ENCODE measurements at places on chromosomes 7 and 10. TPM values are rescaled to one million over a fixed set of nuclear protein-coding genes. Genes with fewer than 3 reads are reported as not detected.

DNA sequence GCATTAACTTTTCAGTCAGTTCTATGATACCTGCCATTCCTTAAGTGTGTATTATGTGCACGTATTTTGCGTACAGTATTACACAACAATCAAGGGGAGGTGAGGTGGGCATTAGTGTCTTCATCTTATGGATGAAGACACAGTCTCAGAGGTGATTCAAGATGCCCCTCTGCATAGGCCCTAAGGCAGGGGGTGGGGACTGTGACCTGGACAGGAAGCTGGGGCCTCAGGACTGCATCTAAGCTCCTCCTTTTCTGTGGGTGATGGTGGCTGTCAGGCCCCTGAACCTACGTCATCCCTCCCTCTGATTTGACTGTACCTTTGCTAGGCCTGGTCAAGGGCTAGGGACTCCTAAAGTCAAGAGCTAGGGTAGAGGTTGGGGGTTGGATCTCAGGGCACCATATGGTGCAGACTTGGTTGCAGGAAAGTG is 38.9 kb downstream of the HK1 start:
- H3K27me3 ChIP-seq = no peaks in the 10 kb centered on the region
- no peak overlapping the region for H3K4me3 ChIP-seq
- H3K4me1 ChIP-seq = peaks cover 37% of the 10 kb centered on the region
- peak overlapping the region; percentile 90 for H3K27ac ChIP-seq
- DNase-seq = no peak

DNA sequence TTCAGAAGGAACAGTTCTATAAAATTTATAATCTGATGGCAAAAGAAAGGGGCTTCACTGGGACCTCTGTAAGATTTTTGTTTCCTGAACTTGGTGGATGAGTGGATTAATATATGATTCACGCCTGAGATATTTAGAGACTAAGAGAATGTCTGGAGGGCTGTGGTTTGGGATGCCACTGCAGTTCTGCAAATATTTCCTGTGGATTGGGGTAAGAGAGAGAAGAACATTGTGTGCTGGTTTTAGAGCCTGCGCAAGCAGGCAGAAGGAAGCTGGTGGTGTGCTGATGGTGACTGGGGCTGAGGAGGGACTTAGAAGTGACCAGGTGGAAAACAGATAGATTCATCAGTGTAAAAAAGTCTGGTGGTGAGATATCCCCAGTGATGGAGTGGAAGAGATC is 87.0 kb downstream of the SUGCT start:
- no peaks in the 10 kb centered on the region for H3K27me3 ChIP-seq
- H3K4me3 ChIP-seq = no peak overlapping the region
- no peaks in the 10 kb centered on the region for H3K4me1 ChIP-seq
- no peak overlapping the region for H3K27ac ChIP-seq
- no peaks in the 10 kb centered on the region for H3K36me3 ChIP-seq

The TRPV5 gene
- total RNA-seq = not detected

The LAMB1 gene
- total RNA-seq = not detected

The CADPS2 gene
- not detected for total RNA-seq

The GIMAP5 gene
- total RNA-seq = 271 TPM

DNA sequence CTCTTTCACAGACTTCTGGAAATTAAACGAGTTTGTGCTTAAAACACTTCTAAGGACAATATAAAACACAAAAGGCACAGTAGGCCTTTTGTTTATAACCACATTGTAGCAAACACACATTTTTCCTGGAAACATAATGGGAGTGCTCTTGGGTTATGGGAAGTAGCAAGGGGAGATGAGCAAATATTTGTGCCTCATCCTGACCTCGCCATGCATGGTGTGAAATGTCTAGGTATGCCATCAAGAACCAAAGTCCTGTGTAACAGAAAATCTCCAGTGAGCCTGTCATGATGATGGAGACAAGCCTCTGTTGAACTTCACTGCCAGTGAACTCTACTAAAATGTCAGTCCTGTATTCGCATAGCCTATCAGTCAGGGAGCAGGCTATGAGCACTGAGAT is 1029.6 kb downstream of the LRMDA start:
- H3K4me3 ChIP-seq = no peak overlapping the region
- no peaks in the 10 kb centered on the region for H3K4me1 ChIP-seq
- H3K36me3 ChIP-seq = no peaks in the 10 kb centered on the region
- H3K27ac ChIP-seq = no peak overlapping the region

The HTR5A gene
- not detected for total RNA-seq

DNA sequence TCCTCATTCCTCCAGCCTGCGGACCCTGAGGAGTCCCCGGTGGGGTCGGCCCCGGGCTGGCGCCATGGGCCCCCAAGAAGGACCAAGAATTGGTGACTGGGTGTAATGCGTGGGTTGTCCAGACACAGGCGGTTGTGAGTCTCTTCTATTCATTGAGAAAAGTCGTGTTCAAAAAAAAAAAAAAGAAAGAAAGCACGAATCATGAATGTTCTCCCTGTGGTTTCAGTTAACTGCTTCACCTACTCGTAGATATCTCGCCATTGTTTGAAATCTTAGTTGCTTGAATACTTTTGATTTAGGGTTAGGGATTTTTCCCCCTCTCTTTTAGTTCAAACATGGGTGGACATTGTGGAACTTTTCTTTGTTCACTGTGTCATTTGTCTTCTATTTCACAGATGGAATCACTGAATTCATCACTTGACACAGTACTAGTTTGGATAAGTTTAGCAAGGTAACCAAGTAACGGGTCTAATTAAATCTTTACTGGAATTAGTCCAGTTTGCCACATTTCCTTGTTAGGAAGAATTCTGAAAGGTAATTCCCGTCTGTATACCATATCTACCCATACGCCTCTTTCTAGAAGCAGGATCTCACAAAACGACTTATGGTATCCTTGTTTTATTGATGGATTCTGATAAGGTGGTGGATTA is 775 bp downstream of the STARD3NL start:
- peak overlapping the region; percentile 95 for H3K4me3 ChIP-seq
- no peaks in the 10 kb centered on the region for H3K27me3 ChIP-seq
- H3K4me1 ChIP-seq = peaks cover 7% of the 10 kb centered on the region
- no peaks in the 10 kb centered on the region for H3K36me3 ChIP-seq
- DNase-seq = no peak

The SLC26A3 gene
- total RNA-seq = not detected

The GSTO2 gene
- total RNA-seq = 1.9 TPM

The FAM25C gene
- not detected for total RNA-seq

The CYP2C8 gene
- 0.40 TPM for total RNA-seq

The TMEM236 gene
- 0.07 TPM for total RNA-seq

DNA sequence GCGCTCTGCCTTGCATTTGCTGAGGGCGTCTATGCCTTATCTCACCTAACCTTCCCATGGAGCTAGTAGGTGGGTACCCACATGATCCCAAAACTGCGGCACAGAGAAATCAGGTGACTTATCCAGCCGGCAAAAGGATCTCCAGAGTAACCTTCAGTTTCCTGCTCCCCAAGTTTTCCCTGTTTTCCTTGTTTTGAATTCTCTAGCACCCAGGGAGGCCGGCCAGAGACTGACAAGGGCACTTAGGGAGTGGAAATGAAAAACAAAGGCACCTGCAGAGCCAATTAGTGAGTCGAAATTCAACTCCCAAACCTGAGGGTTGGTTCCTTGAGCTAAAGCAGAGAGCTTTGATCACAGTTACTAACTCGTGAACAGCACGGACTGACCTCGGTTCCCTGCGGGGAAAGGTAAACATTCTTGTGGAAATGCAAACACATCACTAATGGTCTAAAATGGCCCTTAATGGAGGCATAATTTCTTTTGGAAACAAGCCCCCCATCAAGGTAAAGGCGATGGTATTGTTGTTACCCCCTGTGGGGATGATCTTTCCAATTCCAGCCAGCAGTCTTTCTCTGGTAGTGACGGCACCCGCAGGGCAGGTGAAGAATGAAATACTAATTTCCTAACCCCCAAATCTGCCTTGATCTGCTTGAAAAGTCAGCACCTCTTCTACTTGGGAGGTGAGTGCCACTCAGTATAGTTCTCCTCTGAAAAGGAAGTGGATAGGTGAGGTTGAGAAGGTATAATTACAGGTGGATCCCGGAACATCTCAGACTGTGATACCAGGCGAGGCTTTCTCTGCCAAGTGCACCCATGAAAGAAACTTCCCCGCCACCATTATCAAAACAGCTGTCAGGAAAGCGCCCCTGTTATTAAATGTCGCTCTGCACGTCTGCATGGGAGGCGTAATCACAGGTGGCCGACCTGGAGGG is 365.6 kb upstream of the AUTS2 start:
- H3K27me3 ChIP-seq = no peaks in the 10 kb centered on the region
- no peaks in the 10 kb centered on the region for H3K36me3 ChIP-seq
- H3K27ac ChIP-seq = no peak overlapping the region
- no peak overlapping the region for H3K4me3 ChIP-seq
- DNase-seq = no peak

DNA sequence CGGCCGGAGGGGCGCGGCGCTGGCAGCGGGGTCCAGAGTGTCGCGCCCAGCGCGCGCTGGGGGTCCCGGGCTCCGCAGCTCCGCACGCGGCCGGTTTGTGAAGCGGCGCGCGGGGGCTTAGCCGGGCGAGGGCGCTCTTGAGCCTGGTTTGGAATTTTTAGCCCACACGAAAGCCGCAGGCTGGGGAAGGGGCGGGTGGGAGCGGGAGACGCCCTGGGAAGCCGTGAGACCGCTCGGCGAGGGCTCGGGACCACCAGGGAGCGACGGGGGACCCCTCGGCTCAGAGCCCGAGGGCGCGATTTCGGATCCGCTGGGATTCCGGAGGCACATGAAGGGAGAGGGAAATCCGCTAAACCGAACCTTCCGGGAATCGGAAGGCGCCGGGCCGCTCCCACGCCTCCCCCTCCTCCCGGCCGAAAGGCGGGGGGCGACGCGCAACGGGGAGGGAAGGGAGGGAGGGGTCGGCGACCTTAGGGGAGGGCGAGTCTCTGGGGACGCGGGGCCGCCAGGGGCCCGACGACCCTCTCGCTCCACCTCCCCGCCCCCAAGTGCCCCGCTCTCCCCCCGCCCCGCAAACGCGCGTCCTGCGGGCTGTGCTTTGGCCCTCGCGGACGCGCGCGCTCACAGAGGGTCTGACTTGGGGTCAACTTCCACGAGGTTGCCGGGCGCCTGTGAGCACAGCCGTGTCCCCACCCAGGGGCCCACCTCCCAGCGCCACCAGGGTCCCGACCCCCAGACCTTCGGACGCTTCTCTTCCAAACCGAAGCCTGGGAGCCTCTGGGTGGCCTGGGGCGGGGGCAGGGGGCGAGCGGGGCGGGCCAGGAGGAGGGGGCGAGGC is 5.1 kb upstream of the ELFN1 start:
- peaks cover 14% of the 10 kb centered on the region for H3K4me1 ChIP-seq
- no peaks in the 10 kb centered on the region for H3K36me3 ChIP-seq
- H3K4me3 ChIP-seq = peak overlapping the region; percentile 44
- DNase-seq = peak; percentile 45
- H3K27me3 ChIP-seq = no peaks in the 10 kb centered on the region

- no peaks in the 10 kb centered on the region for H3K36me3 ChIP-seq
- no peak overlapping the region for H3K27ac ChIP-seq
- H3K27me3 ChIP-seq = no peaks in the 10 kb centered on the region
These were observed 3.3 kb downstream of the PCDH15 start for GRCh38 chr10:54797636-54798321.

The EDRF1 gene
- 40.7 TPM for total RNA-seq

- H3K27me3 ChIP-seq = peaks cover 30% of the 10 kb centered on the region
- no peak overlapping the region for H3K4me3 ChIP-seq
- H3K36me3 ChIP-seq = no peaks in the 10 kb centered on the region
These were observed 26.6 kb downstream of the AMZ1 start for GRCh38 chr7:2714636-2715035.

The KNDC1 gene
- 0.09 TPM for total RNA-seq

The CUTC gene
- total RNA-seq = 32.1 TPM

DNA sequence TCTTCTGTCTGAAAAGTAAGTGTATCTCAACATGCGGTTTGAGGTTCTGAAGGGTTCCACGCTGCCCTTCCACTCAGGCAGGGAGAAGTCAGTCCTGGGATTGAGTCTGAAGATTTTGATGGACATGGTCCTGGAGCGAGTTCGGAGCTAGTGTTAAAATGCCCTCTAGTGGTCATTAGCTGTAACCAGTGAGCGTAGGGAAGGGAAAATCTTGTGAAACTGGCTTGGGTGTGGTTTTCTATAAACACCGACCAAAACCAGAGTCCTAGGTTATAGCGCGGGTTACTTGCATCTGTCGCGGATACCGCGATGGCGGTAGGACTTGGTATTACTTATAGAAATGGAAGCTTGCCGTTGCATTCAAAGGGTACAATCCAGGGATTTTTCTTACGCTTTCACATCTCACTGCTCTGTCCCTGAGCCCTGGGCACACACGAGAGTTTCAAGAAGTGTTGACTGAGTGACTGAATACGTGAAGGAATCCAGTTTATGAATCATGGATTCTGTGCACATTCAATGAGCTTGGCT is 348.2 kb upstream of the C7orf33 start:
- H3K36me3 ChIP-seq = no peaks in the 10 kb centered on the region
- no peak overlapping the region for H3K4me3 ChIP-seq
- no peak overlapping the region for H3K27ac ChIP-seq
- H3K4me1 ChIP-seq = peaks cover 3% of the 10 kb centered on the region
- H3K27me3 ChIP-seq = peaks cover 13% of the 10 kb centered on the region

GRCh38 chr10:8017277-8017676 is 37.2 kb upstream of the GATA3 start:
- no peaks in the 10 kb centered on the region for H3K36me3 ChIP-seq
- no peak for DNase-seq
- H3K4me1 ChIP-seq = no peaks in the 10 kb centered on the region
- no peaks in the 10 kb centered on the region for H3K27me3 ChIP-seq

DNA sequence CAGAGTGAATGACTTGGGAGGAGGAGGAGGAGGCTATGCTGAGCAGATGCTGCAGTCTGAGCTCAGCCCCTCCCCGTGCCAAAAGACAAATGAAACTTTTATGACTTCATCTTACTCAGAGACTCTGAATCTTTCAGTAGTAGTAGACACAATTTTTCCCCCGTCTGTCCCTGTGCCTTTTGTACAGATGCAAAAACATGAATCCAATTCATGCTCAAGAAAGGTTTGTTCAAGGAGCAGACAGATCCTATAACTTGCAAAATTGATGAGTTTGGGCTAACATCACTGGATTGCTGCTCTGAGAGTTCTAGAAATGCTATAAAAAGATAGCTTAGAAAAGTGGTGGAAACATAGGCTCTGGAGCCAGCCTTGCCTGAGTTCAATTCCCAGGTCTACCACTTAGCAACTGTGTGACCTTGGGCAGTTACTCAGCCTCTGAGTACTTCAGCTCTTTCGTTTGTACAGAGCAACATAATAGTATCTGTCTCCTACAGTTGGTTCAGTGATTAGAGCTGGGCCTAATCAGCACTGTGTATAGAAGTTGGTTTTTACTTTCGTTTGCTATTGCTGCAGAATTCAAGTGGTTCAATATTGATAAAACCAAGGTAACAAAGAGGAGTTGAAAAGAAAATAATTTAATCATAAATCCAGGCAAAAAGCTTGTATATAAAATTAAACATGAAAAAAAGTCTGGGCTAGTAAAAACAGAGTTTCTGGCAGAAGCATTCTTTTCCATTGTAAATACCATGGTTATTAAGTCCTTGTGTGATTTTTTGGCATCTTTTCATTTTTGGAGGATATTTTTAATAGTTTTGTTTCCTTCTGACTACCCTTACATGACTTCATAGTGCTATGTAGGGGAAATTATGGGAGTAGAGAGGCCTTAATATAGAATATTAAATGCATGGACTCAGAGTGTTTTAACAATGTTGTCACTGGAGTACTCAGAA is 174.2 kb upstream of the ZNF32 start:
- H3K36me3 ChIP-seq = no peaks in the 10 kb centered on the region
- peaks cover 10% of the 10 kb centered on the region for H3K4me1 ChIP-seq
- no peak overlapping the region for H3K4me3 ChIP-seq
- H3K27ac ChIP-seq = no peak overlapping the region

All from T-cell (primary cell).